ENCODE measurements at places on chromosomes 2 and 18.
A peak's percentile ranks its signal among the peaks of the same experiment; 100 is the strongest.

GRCh38 chr2:24993406-24994145 lies 21.8 kb upstream of the DNAJC27 start:
- DNase-seq = no peak

DNA sequence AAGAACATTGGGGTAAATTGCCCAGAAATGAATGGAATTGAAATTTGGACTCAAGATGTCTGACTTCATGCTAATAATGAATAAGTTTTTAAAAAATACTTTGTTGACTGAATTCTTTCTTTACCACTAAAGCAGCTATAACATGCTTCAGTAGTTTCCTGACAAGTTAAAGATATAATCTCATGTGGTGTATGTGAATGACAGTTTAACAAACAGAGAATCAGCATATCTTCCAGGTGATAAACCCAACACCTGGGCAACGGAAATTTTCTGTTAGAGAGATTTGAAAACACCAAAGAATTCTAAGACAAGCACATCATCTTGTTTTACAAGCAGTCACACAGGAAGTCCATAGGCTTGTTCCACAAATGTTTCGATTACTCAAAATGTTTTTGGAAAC lies 372.6 kb upstream of the VRK2 start:
- DNase-seq = no peak

DNA sequence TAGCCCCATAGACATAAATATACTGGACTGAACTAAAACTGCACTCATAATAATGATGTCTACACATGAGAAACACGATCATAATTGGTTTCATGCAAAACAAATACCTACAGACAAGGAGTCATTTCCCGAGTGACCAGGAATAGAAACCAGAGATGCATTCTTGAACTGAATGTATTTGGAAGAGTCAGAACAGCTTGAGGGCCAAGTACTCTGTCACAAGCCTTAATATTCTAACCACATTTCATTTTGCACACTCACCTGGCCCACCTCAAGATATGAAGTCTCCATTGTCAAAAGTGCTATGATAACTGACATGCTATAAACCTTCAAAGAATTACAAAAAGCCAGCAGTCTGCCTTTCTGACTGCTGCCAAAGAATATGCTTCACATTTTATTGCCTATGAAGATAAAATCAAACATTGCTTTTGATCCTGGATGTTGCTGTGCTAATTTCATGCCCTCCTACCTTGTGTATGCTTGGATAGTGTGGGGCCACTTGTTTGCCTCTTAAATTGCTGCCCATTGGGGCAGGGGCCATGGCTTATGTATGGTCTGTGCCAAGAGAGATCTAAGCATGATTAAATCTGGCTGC lies 18.9 kb upstream of the ASAP2 start:
- no peak for DNase-seq

DNA sequence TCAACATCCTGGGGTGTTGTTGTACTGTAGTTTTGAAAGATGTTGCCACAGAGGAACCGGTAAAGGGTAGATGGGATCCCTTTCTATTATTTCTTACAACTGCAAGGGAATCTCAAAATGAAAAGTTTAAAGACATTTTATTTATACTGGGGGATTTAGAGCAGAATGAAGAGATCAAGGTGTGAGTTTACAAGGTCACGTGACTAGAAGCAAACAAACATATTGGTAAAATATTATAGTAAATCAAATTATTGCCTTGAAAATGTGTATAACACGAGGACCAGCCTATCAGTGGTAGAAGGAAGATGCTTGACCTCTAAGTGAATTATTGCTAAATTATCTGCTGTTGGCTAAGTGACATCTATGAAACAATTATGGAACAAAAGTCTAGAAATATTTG lies 97.2 kb downstream of the SMIM21 start:
- DNase-seq = no peak

- DNase-seq = no peak
Observed at GRCh38 chr2:120904379-120904778, 168.7 kb downstream of the GLI2 start.

DNA sequence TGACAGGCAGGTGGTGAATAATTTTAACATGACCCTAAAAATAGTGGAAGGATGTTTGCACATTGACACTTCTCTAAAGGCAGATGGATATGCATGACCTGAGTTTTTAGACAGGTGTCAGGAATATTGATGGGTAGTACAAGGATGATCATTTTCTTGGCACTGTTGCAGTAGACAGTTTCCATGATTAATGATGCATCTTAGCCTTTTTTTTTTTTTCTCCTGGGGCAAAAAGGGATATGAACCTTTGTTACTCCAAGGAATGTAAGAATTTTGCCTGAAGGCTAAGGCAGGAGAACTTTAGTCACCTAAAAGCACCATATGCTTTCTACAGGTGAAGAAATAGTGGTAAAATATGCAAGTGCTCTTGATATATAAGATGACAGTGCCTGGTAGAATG lies 136.3 kb upstream of the CAVIN2 start:
- DNase-seq = no peak

DNA sequence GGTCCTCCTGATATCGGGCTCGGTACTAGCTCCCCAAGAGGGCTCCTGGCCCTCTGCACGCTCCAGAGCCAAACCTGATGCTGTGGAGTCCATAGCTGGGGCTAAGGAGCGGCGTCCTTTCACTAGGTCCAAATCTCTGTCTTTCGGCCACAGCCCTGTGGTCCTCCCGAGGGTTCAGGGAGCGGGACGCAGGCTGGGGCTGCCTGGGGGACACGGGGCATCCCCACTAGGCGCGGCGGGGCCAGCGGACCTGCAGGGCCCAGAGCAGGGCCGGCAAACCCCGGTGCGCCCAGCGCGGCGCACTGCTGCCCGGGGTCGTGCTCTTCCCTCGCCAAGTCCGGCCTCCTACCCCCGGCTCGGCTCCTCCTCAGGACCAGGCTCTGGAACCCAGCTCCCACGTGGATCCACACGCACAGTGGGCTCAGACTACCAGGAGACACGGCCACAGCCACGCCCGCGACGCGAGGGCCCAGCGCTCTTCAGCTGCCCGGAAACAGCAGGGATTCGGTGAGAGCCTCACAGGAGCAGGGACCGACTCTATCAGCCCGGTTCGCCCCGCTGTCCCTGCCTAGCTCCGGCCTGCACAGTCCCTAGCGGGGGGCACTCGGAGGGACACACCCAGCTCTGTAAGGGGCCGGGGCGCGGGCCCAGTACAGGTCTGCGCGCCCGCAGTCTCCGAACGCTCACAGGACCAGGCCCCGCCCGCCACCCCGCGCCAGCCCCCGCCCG lies 593 bp downstream of the ZNF514 start:
- DNase-seq = peak; percentile 8

DNA sequence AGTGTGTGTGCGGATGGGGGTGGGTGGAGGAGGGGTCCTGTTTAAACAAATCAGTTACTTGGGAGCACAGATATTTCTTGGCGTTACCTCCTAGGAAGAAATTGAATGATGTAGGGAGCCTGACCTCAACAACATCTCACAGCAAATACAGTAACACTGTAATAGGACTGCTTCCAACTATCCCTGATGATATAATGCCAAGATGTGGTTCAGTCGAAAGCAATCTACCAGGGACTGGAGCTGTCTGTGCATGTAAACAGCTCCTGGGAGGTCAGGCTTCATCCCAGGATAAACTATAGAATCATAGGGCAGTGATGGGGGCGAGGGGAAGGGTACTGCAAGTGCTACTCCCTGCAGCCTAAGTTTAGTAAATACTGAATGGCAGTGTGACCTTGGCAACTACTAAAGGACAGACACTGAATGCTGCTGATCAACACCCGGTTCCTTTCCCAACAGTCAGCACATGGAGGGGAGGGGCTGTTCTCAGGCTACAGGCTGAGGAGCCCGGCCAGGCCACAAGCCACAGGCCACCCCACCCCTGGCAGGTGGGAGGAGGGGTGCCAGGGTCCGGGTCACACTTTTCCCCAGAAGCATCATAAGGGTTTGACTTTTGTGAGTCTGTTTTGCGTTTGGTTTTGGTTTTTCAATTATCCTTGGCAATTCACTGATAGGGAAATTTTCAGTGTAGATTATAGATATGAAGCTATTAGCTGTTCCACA lies 85.3 kb upstream of the ZNF397 start:
- no peak for DNase-seq

GRCh38 chr2:195682077-195682476 lies 25.1 kb downstream of the SLC39A10 start:
- no peak for DNase-seq

DNA sequence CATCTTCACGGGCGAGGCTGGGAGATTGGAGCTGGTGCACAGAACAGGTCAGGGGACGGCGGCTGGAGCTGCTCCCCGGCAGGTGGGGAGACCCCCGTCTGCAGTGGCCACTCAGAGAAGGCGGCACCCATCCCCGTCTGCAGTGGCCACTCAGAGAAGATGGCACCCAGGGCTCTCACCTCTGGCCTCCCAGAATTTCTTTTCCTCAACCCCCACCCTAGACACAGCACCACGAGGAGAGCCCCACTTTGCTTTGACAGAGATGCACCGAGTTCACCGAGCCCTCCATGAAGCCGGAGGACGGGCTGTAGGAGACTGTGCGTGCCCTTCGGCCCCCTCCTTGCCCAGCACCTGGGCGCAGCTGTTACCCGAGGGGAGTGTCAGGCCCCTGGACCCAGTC lies 201.6 kb upstream of the SALL3 start:
- no peak for DNase-seq
